ENCODE measurements at places on chromosomes 13 and 19. TPM values are rescaled to one million over a fixed set of nuclear protein-coding genes. Genes with fewer than 3 reads are reported as not detected.

GRCh38 chr19:10120538-10121189 lies 965 bp upstream of the EIF3G start:
- no peak for DNase-seq

GRCh38 chr13:76884186-76884906 lies 1.9 kb downstream of the KCTD12 start:
- DNase-seq = no peak

- peak; percentile 12 for DNase-seq
Measured at GRCh38 chr13:21913010-21913409, 242.1 kb downstream of the FGF9 start.

GRCh38 chr19:16661480-16662034 lies 618 bp downstream of the TMEM38A start:
- DNase-seq = peak; percentile 12

- no peak for DNase-seq
Measured at GRCh38 chr13:70203661-70204229, 95.5 kb upstream of the KLHL1 start.

DNA sequence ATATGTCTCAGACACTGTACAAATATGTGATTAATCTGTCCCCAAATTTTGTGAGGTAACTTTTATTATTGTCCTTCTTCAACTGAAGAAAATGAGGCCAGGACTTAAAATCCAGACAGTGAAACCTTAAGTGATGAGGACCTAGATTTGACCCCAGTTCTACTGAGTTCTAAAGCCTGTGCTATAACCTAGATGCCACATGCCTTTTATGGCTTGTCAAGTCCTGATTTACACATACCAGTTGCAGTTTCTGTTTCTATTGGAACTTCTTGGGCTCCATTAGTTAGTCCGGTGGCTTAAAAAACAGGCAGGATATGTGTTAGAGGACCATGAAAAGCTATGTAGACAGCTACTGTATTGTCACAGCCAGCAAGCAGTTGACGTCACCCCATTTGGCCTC lies 436.5 kb upstream of the KLHL1 start:
- no peak for DNase-seq

GRCh38 chr19:40252395-40252794 lies 25.9 kb upstream of the CCNP start:
- DNase-seq = no peak

FUT1 gene
- total RNA-seq = 0.23 TPM

- DNase-seq = no peak
Measured at GRCh38 chr19:1466018-1466460, 13.0 kb downstream of the C19orf25 start.

- no peak for DNase-seq
Measured at GRCh38 chr13:71118779-71119364, 748.1 kb downstream of the DACH1 start.

- no peak for DNase-seq
Measured at GRCh38 chr19:38658462-38659306, 11.2 kb downstream of the ACTN4 start.

DNA sequence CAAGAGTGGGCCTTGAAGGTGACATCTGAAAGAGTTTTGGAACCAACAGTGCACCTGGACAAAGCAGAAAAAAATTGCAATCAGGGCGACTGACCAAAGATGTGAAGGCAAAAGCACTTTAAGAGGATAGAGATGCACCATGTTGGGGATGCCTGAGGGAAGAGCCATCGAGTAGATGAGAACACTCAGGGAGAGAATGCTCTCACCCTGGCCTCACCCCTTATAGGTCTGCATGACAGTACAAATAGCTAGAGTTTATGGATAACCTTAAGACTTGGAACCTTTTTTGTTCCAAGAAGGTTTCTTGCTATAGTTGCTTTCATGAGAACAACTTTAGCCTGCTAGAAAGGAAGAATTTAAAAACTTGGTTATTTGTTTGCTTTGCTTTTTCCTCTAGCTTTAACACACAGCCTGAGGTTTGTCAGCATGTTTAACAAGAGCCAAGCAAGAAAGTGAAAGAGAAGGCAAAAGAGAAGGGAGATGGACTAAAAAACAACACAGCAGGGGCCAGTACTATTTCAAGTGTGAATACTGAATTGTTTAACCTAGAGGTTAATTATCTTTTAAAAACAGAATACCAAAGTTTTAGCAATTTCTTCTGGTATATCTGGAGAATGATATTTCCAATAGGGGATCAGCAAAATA lies 418.9 kb downstream of the DIAPH3 start:
- DNase-seq = no peak

NXNL1 gene
- not detected for total RNA-seq

DNA sequence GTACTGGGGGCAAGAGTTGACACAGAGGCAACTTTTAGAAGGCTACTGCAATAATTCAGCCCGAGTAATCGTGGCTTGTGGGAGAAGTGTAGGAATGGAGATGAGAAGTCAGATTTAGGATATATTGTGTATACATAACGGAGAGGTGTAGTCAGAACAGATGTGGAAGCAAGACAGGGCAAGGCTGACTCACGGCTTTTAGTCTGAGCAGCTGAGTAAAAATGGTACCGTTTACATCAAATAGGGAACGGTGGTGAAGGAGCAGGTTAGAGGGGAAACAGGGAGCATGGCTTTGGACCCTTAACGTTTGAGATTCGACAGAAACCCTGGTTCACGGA lies 796 bp upstream of the LSM14A start:
- no peak for DNase-seq

DNA sequence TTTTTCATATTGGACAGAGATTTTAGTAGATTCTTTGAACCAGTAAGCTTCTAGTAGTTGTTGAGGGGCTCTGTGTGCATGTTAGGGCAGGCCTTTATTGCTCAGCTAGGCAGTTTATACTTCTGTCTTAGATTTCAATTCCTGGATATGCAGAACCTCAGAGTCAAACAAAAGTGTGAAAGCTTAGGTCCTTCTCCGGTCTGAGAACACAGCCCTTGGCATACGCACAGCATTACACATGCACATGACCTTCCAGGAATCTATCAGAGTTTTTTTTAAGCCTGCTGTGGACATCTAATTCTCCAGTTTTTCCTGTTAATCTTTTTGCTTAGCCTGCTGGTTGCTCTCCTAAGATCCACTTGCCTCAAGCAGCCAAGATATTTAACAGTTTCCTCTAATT lies 77.9 kb upstream of the KL start:
- no peak for DNase-seq

VSTM1 gene
- total RNA-seq = not detected

GRCh38 chr19:13099073-13099999 lies 3.3 kb downstream of the LYL1 start:
- peak; percentile 84 for DNase-seq

DPY19L3 gene
- total RNA-seq = 13.1 TPM

- no peak for DNase-seq
Measured at GRCh38 chr13:27263438-27263837, 7.2 kb upstream of the RASL11A start.

DNA sequence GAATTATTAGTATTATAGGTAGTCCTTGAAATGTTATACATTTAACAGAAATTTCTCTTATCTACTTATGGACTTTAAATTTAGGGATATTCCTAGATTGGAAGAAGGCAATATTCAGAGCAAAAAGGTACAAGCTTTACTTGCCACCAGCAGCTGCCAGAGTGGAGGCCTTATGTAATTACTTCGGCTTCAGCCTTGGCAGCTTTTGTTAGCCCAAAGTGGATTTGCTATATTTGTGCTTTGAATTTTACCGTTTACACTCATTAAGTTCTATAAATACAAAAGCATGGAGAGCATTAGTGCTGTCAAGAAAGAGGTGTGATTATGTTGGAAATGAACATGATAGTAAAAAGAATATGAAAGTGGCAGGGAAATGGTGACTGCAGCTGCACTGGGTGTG lies 319.9 kb downstream of the ATP8A2 start:
- DNase-seq = no peak

MIDN gene
- 58.0 TPM for total RNA-seq

EPS8L1 gene
- 5.5 TPM for total RNA-seq

- no peak for DNase-seq
Measured at GRCh38 chr19:6213266-6213595, 66.5 kb downstream of the MLLT1 start.

- no peak for DNase-seq
Measured at GRCh38 chr19:6925801-6926751, 38.7 kb downstream of the ADGRE1 start.

DNA sequence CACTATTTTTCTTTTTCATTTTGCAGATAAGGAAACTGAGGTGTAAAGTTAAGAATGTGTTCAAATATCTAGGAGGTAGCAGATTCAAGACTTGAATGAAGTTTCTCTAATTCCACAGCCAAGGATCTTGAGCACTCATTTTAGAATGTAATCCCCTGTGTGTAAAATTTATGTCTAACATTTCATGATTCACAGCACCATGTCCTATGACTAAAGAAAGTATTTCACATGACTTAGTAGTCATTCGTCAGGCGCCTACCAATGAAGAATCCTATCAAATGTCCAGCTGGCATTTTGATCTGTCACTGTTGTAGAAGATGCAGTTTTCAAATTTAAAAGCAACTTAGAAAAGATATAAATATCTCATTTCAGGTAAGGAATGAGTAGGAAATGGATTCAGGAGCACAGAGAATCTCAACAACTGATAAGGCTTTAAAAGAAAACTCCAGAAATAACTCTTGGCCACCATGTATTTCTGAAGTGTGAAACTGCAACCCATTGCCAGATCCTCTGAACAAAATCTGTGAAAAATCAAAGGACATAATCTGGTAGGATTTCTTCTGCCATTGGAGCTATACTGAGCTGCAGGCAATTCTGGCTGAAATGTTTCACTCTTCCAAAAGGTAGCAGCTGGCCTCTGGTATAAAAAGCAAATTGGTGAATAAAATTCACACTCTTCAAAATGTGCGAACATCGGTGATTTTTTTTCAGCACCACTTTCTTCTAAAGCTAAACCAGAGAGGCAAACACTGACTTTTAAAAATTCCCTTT lies 92.2 kb downstream of the DCLK1 start:
- DNase-seq = no peak

- no peak for DNase-seq
Measured at GRCh38 chr13:95480791-95481780, 71.4 kb upstream of the CLDN10 start.

DNA sequence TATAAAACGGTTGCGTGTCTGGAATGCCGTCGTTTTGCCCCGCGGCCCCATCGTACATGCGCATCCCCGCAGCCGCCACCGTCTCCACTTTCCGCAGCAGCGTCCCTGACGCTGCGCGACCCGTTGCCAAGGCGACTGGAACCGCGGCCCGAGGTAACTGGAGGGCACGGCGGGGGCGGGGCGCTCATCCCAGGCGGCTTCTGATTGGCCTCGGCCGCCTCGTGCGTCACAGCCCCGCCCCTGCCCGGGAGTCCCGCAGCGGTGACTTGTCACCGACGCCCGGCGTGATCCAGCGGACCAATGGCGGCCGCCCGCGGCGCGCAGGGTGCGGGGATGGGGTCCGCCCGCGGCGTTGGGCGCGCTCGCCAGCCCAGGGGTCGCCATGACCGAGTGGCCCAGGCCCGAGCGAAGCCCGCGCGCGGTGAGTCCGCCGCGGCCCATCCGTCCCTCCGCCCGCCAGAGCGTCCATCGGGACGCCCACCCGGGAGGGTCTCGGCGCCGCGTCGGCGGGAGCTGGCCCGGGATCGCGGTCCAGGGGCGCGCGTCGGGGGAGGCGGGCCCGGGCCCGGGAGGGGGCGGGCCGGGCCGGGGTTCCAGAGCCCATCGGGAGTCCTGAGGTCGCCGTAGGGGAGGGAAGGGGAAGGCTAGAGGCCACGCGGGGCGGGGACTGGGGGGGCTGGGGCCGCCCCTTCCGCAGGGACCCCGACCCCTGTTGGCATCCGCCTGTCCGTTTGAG lies at the start of gene ZSCAN1:
Gene ZSCAN1 (plus strand): TSS at position 285 of the 736 bp plus-strand sequence. CDS start 3,812 bp downstream, outside the sequence.
- peak; percentile 17 for DNase-seq

GRCh38 chr13:52366291-52366690 lies 39.7 kb downstream of the THSD1 start:
- no peak for DNase-seq

DNA sequence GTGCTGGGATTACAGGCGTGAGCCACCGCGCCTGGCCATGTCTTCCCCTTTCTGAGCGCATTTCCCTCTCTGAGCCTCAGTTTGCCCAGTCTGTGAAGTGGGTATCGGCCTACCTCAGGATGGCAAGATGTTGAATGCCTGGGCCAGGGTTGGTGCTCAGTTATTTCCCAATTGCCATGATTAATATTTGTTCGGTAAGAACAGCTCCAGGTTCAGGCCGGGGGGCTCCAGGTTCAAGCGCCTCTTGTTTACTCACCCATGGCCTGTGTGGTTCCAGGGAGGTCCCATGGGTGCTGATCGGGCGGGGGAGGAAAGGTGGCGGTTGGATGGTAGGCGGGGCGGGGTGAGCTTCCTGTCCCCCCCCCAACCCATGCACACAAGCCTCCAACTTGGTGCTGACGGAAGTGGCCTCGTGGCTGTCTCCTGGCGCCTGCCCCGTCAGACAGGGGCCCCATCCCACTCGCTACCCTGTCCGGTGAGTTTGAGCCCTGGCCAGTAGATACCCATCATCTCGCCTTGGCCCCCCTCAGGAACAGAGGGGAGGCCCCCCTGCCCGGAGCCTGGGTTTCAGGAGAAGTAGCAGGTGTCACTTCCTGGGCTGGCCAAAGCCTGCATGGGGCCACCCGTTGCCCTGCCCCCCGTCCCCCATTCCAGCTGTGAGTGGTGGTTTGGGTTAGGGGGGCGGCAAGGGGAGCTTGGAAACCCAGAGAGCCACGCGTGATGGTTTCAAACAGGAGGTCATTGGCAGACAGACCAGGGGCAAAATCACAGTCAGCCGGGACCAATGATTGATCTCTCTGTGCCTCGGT lies at the start of gene FCHO1:
Gene FCHO1 (plus strand): TSS at position 375 of the 809 bp plus-strand sequence. CDS start 3,688 bp downstream, outside the sequence.
- peak; percentile 92 for DNase-seq

DNA sequence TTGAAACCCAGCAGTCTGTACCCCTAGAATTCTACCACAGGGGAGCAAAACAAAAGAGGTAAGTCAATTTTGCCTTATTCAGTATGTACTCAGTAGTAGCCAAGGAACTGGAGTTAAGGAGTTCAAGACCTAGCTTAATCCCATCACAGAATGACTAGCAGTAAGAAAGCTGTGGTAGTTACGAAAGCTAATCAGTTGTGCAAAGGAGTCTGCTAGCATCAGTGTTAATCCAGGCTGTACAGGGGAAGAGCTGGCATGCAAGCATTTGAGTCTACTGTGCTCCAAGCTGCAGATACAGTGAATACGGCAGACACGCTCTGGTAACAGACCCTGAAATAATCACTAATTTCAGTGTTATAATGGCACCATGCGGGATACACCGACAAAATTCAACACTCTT lies 4.7 kb downstream of the DNMT1 start:
- no peak for DNase-seq

- peak; percentile 55 for DNase-seq
Measured at GRCh38 chr13:99075268-99076191, 97.7 kb upstream of the DOCK9 start.

DNA sequence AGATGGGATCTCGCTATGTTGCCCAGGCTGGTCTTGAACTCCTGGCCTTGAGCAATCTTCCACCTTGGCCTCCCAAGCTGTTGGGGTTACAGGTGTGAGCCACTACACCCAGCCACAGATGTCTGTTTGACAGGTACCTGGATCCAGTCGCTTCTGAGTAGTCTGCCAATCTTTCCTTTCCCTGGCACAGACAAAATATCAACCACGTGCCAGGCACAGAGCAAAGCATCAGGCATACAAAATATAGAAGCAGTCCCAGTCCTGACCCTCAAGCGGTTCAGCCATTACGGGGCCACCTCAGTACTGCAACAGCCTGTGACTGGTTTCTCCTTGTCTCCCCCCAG lies 3.8 kb downstream of the ELAVL1 start:
- DNase-seq = no peak

Data from activated CD4-positive, alpha-beta T cell treated with anti-CD3 and anti-CD28 coated beads, Interleukin-2, amount 10 ng/mL, durations not matched to agents 7 days and 5 days (primary cell).